Activated naive CD8-positive, alpha-beta T cell treated with anti-CD3 and anti-CD28 coated beads, Interleukin-2, amount 10 ng/mL, durations not matched to agents 7 days and 5 days (primary cell): ENCODE measurements at places on chromosomes 12 and 14. TPM values are rescaled to one million over a fixed set of nuclear protein-coding genes. Genes with fewer than 3 reads are reported as not detected.

GRCh38 chr12:104058802-104059201 is 5.5 kb upstream of the HCFC2 start:
- H3K27ac ChIP-seq: no peak overlapping the region
- peaks cover 10% of the 10 kb centered on the region for H3K4me1 ChIP-seq
- H3K4me3 ChIP-seq: no peak overlapping the region
- DNase-seq: no peak
- H3K36me3 ChIP-seq: no peaks in the 10 kb centered on the region
- peaks cover 39% of the 10 kb centered on the region for H3K27me3 ChIP-seq

DNA sequence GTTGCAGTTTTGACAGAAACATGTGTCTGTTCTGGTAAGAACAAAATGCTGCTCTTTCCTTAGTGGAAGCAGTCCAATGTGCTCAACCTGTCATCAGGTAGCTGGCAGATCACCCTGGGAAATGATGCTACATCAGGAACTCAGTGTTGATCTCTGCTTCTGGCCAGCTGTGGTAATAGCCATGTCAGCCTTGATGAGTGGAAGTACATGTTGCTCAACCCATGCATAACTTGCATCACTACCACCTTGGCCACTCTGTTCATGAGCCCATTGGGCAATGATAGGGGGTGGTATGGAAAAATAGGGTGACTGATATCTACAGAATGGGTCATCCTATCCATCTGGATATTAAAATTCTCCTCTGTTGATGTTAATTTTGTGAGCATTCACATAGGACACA is 411.0 kb downstream of the C12orf50 start:
- no peak overlapping the region for H3K27ac ChIP-seq
- no peak for DNase-seq
- H3K36me3 ChIP-seq: no peaks in the 10 kb centered on the region

GRCh38 chr12:55893723-55894122 is 34.0 kb downstream of the PYM1 start:
- peaks cover 5% of the 10 kb centered on the region for H3K36me3 ChIP-seq
- DNase-seq: no peak
- no peaks in the 10 kb centered on the region for H3K4me1 ChIP-seq
- no peaks in the 10 kb centered on the region for H3K27me3 ChIP-seq
- no peak overlapping the region for H3K27ac ChIP-seq
- no peak overlapping the region for H3K4me3 ChIP-seq

DNA sequence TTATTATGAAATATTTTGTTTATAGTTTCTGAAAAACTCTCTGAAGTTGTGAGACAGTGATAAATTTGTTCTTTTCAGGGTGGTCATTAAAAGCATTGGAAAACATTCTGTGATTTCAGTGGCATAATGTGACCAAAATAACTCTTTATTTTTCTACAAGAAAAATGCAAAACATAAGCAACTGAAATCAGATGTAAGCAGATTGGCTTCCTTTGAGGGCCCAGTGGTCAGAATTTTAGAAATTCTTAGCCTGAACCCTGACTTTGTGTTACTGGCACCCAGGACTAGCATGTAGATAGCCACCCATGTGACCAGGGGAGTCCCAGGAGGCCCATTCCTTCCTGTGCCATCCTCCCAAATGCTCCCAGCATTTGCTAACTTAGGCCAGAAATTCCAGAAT is 145.6 kb upstream of the SLC38A2 start:
- H3K27ac ChIP-seq: peak overlapping the region; percentile 94
- peaks cover 37% of the 10 kb centered on the region for H3K36me3 ChIP-seq
- H3K4me1 ChIP-seq: peaks cover 55% of the 10 kb centered on the region
- no peak overlapping the region for H3K4me3 ChIP-seq

GRCh38 chr12:89490922-89491321 is 33.7 kb downstream of the GALNT4 start:
- no peak for DNase-seq
- H3K4me3 ChIP-seq: no peak overlapping the region
- H3K4me1 ChIP-seq: peaks cover 16% of the 10 kb centered on the region
- peaks cover 38% of the 10 kb centered on the region for H3K36me3 ChIP-seq
- no peaks in the 10 kb centered on the region for H3K27me3 ChIP-seq
- no peak overlapping the region for H3K27ac ChIP-seq

DNA sequence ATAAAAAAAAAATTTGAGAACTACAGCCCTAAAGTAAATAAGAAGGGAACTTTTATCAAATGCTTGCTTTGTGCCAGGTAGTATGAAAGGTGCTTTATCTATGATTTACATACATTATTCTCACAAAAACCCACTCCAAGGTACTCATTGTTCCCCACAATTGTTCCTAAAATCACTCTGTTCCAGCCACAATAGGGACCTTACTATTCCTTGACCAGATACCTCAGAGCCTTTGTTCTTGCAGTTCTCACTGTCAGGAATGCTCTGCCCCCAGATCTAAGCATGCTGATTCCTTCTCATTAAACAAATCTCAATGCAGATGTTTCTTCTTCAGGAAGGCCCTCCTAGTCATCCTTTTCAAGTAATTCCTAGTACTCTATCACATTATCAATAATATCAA is 60.2 kb downstream of the PPP1R12A start:
- H3K36me3 ChIP-seq: peaks cover 36% of the 10 kb centered on the region
- no peak overlapping the region for H3K27ac ChIP-seq
- H3K4me3 ChIP-seq: no peak overlapping the region
- peaks cover 3% of the 10 kb centered on the region for H3K4me1 ChIP-seq
- no peaks in the 10 kb centered on the region for H3K27me3 ChIP-seq
- no peak for DNase-seq

DNA sequence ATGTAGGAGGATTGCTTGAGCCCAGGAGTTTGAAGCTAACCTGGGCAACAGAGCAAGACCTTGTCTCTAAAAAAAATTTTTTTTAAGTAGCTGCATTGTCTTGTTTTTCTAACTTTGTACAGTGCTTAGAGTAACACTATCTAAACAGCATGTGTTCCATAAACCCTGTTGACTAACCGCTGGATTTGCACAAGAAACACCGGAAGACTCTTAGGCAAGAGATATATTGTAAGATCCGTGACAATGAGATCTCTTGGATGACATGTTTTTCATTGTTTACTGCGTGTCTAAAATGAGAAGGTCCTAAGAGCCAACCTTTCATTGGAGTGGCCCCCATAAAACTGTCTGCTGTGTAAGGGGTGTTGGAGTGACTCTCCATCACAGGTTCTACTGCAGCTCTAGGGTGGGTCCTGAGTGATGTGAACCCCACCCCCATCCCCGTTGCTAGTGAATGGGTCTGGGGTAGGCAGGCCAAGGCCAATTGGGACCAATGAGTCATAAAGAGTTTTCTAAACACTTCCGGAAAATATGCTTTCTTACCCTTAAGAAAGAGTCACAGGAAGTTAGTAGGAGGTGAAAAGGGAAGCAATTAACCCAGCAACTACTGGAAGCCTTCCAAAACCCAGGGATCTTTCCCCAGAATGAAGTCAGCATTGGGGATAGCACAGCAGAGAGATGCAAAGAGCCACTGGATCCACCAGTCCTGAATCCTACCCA is 24.3 kb upstream of the PCNX1 start:
- H3K27ac ChIP-seq: peak overlapping the region; percentile 78
- peaks cover 6% of the 10 kb centered on the region for H3K36me3 ChIP-seq
- no peak for DNase-seq
- H3K27me3 ChIP-seq: no peaks in the 10 kb centered on the region
- H3K4me3 ChIP-seq: peak overlapping the region; percentile 19
- H3K4me1 ChIP-seq: peaks cover 67% of the 10 kb centered on the region

DNA sequence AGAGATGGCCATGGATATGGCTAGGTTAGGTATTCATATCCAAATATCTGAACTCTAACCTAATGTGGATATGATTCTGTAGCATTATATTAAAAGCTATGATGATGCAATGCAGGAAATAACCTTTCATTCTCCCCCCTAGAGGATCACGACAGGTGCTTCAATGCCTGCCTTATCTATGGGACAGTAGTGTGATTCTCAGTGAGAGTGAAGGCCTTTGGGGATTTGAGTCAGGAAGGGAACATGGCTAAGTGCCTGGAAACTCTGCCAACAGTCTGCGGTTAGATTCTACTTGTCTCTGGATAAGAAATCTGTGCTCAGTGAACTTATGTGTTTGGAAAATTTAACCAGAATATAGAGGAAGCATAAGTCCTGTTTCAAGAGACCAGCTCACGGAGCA is 81.8 kb downstream of the SLC38A1 start:
- H3K27me3 ChIP-seq: no peaks in the 10 kb centered on the region
- peaks cover 6% of the 10 kb centered on the region for H3K4me1 ChIP-seq
- H3K4me3 ChIP-seq: no peak overlapping the region
- no peak overlapping the region for H3K27ac ChIP-seq
- H3K36me3 ChIP-seq: peaks cover 50% of the 10 kb centered on the region
- no peak for DNase-seq

- peaks cover 30% of the 10 kb centered on the region for H3K36me3 ChIP-seq
- no peak overlapping the region for H3K4me3 ChIP-seq
Observed at GRCh38 chr12:26699237-26699636, 133.8 kb downstream of the ITPR2 start.

DNA sequence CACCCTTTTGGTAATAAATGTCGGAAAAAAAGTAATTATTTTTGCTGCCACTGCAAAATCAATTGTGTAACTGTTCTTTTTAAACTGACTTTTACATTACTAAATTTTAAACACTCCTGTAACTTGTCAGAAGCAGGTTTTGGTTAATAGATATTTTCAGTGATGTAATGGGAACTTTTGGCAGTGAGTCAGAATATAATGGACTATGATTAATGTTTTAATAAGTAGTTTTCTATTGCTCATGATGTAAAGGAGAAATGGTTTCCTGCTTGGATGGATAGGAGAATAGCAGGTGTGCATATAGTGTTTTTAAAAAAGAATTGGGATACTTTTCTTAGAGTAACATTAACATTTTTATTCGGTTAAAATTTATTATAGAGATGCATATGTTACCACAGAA is 58.8 kb downstream of the TRMT5 start:
- no peak for DNase-seq
- no peak overlapping the region for H3K4me3 ChIP-seq
- no peak overlapping the region for H3K27ac ChIP-seq
- H3K27me3 ChIP-seq: no peaks in the 10 kb centered on the region
- peaks cover 4% of the 10 kb centered on the region for H3K4me1 ChIP-seq

- no peak overlapping the region for H3K4me3 ChIP-seq
- H3K4me1 ChIP-seq: no peaks in the 10 kb centered on the region
- H3K27me3 ChIP-seq: peaks cover 2% of the 10 kb centered on the region
- no peaks in the 10 kb centered on the region for H3K36me3 ChIP-seq
Observed at GRCh38 chr14:69320581-69321365, 60.8 kb downstream of the GALNT16 start.

DNA sequence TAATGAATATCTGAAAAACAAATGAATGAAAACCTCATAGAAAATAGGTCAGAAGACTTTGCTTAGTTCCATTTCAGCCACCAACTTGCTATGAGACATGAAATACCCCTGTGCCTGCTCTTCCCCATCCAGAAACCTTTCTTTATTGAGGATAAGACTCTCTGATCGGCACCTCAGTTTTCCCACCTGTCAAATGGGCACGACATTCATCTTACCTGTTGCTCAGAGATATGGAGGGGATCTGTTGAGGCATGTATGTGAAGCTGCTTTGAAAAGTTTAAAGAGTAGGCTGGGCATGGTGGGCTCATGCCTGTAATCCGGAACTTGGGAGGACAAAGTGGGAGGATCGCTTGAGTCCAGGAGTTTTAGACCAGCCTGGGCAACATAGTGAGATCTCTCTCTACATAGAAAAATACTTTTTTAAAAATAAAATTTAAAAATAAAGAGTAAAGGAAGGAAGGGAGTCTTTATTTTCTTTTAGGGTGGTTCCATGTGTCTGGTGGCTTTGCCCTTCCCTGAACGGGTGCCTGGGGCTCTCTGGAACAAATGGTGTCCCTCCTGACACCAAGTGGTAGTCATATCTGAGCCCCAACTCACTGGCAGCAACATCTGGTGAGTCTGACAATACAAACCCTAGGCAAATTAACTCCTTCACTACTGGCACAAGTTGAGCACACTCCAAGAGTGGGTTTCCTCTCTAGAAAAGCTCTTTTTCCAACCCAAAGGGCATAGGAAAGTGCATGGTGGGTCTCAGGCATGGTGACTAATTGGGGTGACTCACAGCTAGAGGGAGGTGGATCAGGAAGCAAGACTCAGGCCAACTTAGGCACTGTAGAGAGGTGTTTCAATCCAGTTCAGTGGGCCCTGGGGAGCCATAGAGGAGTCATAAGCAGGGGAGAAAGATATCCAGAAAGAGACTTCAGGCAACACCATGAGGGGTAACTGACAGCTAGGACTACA is 42.1 kb downstream of the MAP1LC3B2 start:
- no peak overlapping the region for H3K27ac ChIP-seq
- no peak for DNase-seq
- peaks cover 27% of the 10 kb centered on the region for H3K4me1 ChIP-seq
- no peak overlapping the region for H3K4me3 ChIP-seq
- H3K27me3 ChIP-seq: peaks cover 2% of the 10 kb centered on the region

DNA sequence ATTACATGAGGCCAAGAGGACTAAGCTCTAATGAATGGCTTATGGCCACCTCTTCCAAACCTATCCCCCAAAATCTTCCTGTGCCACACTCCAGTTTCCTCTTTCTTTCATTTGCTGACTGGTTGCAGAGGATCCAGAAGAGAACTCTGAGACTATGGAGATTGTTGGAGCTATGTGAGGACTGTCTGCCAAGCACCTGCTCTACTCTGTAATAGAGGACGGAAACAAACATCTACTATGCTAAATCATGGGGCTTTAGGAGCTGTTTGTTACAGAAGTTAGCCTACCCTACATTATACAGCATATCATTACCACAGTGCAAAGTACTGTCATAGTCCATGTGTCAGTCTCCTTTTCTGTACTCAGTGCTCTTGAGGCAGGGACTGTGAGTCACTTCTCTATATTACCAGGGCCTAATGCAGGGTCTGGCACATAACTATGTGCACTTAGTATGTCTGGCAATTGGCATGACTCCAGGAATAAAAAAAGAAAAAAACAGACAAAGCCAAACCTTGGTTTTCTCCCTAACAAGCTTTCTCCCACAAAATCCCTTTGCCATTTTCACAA is 95.1 kb downstream of the RPAP3 start:
- peaks cover 29% of the 10 kb centered on the region for H3K36me3 ChIP-seq
- no peak overlapping the region for H3K27ac ChIP-seq
- H3K4me3 ChIP-seq: no peak overlapping the region
- DNase-seq: no peak

The CLEC4D gene
- not detected for total RNA-seq

The KRT83 gene
- not detected for total RNA-seq

The TDRD9 gene
- 0.33 TPM for total RNA-seq
